NCI-H2081 (cell line): ENCODE measurements at places on chromosomes 5 and 9.

GRCh38 chr9:70127036-70127435 is 83.4 kb downstream of the MAMDC2 start:
- no peak for DNase-seq

DNA sequence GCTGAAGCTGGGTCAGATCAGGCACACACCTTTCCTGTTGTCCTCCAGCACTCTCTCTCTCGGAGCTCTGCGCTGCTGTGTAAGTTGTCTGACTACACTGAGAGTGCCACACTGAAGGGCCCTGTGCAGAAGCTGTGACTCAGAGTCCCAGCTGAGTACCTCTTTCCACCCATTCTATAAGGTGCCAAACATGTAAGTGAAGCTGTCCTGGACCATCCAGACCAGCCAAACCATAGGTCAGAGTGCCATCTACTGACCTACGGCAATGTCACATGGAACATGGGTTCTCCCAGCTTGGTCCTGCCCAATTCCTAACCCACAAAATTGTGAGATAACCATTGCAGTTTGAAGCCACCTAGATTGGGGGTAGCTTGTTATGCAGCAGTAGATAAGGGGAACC is 68.2 kb downstream of the ADCY2 start:
- DNase-seq, result peak; percentile 18

DNA sequence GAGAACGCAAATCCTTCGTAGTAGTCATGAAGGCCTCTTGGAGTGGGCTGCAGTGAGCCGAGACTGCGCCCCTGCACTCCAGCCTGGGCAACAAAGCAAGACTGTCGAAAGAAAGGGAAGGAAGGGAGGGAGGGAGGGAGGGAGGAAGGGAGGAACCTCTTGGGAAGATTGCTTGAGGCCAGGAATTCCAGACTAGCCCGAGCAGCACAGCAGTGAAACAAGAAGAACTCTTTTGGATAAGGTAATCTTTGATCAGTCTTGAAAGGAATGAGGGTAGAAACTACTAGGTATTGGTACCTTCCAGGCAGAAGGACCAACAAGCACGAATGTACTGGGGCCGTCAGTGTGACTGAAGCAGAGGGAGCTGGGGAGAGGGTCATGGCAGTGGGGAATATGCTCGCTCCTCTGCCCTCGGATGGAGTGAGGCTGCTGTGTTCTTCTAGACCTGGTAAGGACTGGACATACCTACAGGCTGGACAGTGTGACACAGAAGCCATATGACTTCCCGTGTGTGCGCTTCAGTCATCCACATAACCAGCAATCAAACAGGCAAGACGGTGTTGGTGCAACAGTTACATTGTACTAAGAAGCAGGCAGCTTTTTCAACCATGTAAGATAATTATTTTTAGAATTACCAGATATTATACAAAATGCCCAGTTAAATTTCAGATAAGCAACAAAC is 45.2 kb downstream of the P4HA2 start:
- no peak for DNase-seq

DNA sequence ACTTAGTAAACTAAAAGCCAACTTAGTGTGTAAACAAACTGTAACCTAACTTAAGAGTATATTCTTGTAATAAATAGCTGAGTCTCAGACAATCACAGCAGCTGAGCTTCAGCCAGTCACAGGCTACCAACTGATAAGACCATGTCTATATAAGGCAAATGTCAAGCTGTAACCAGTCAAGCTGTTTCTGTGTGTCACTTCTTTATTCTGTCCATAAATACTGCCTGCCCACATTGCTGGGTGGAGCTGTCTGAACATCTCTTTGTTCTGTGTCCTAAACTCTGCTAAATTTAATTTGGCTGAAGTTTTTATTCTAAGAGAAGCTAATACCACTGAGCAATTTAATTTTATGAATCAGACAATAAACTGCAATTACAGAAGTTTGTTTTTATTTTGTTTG is 412.1 kb upstream of the CDH10 start:
- no peak for DNase-seq

- no peak for DNase-seq
These were observed 96.9 kb downstream of the NNT start for GRCh38 chr5:43699910-43700309.

- DNase-seq, result no peak
These were observed 261.3 kb downstream of the TMEM167A start for GRCh38 chr5:82815871-82816270.

- no peak for DNase-seq
These were observed 60.0 kb upstream of the TUT7 start for GRCh38 chr9:86413971-86414880.

- no peak for DNase-seq
These were observed 39.3 kb upstream of the KIAA1958 start for GRCh38 chr9:112447283-112447761.

DNA sequence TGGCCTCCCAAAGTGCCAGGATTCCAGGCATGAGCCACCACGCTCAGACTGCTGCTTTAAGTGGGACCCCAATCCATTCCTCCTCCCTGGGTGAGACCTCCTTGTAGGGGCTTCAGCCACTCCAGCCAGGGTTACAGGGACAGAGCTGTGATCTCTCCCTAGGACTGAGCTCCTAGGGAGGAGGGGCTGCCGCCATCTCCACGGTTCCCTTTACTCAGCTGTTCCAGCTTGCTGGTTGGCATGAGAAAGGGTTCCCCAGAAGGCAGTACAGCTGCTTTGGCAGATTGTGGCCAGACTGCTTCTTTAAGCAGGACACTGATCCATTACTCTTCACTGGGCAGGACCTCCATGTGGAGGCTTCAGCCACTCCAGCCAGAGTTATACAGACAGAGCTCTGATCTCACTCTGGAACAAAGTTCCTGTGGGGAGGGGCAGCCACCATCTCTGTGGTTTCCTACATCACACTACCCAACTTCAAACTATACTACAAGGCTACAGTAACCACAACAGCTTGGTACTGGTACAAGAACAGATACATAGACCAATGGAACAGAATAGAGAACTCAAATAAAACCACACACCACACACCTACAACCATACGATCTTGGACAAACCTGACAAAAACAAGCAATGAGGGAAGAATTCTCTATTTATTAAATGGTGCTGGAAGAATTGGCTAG is 7.2 kb downstream of the INSL6 start:
- DNase-seq, result no peak

- DNase-seq, result no peak
These were observed 342.5 kb downstream of the SPATA31D1 start for GRCh38 chr9:82331079-82331478.

GRCh38 chr5:133950821-133951612 is 17.4 kb downstream of the C5orf15 start:
- no peak for DNase-seq

- DNase-seq, result no peak
These were observed 70.1 kb downstream of the KIAA1958 start for GRCh38 chr9:112556497-112557442.

GRCh38 chr5:152331718-152332117 is 73.4 kb downstream of the NMUR2 start:
- no peak for DNase-seq

- no peak for DNase-seq
These were observed 605 bp downstream of the CHSY3 start for GRCh38 chr5:129904667-129905472.

GRCh38 chr5:172640822-172641358 is at the start of gene NEURL1B:
NEURL1B (plus strand) TSS chr5:172641263; CDS start chr5:172641407, 144 bp downstream.
- peak; percentile 77 for DNase-seq

GRCh38 chr9:18384066-18384465 is 89.9 kb upstream of the ADAMTSL1 start:
- no peak for DNase-seq

- DNase-seq, result no peak
These were observed 9.9 kb downstream of the ERGIC1 start for GRCh38 chr5:172843825-172844576.

- DNase-seq, result no peak
These were observed 111.0 kb downstream of the KLHL3 start for GRCh38 chr5:137624786-137625349.

- DNase-seq, result peak; percentile 68
These were observed at the start of gene TMEM38B for GRCh38 chr9:105694190-105694847. TMEM38B (plus strand) TSS chr9:105694541; CDS start chr9:105694661, 120 bp downstream.

DNA sequence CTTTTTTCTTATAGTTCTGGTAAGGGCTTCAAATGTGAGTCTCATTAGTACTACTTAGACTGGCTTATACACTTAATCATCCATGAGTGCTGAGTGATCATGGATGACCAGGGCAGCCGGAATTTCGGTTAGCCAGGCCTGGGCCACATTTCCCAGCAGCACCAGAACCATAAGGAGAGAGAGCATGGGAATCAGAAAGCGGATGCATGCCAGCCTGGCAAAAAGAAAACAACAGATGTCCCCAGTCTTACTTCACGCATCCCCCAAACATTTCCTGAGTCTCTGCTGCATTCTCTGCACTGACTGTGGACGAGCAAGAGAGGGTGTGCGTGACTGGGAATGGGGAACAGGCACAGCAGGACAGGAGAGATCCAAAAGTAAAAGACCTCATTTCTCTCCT is 371.1 kb upstream of the ZNF608 start:
- DNase-seq, result no peak

- DNase-seq, result no peak
These were observed 243.6 kb downstream of the DENND1A start for GRCh38 chr9:123686131-123686828.

GRCh38 chr5:173352366-173353349 is 24.4 kb upstream of the STC2 start:
- no peak for DNase-seq

- DNase-seq, result no peak
These were observed 66.0 kb downstream of the FOXB2 start for GRCh38 chr9:77085416-77085815.

DNA sequence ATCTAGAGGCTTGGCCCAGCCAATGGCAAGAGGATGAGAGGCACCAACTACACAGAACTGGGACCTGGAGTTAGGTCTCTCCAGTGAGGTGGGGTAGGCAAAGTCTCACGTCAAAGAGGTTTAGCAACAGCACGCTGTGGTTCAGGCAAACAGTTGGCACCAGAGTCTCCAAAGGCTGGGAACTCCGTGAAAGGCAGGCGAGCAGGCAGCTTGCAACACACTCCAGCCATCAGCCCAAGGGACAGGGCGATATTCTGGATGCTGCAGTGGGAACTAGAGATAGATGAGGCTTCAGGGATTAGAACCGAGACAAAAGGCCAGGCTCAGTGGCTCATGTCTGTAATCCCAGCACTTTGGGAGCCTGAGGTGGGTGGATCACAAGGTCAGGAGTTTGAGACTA is 129.1 kb downstream of the PDZD2 start:
- DNase-seq, result no peak

GRCh38 chr5:136040746-136041415 is 12.1 kb downstream of the TGFBI start:
- DNase-seq, result no peak

DNA sequence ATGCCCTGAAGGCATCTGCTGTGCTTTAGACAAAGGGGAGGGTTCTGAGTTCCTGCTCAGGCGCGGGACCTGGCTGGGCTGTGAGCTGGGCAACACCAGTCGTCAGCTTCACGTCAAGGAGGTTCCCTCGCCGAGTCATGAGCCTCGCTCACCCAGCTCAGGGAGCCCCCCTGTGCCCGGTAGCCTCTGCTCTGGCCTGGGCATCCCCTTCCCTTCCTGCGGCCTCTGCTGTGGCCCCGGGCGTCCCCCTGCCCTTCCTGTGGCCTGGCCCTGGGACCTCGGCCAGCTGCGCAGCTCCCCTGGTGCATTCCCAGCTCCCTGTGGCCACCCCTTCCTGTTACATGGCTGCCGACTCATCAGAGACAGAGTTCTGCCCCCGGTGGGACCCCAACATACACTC is 29.8 kb downstream of the TERT start:
- DNase-seq, result no peak

- DNase-seq, result no peak
These were observed 65.2 kb downstream of the JMY start for GRCh38 chr5:79301046-79301712.

DNA sequence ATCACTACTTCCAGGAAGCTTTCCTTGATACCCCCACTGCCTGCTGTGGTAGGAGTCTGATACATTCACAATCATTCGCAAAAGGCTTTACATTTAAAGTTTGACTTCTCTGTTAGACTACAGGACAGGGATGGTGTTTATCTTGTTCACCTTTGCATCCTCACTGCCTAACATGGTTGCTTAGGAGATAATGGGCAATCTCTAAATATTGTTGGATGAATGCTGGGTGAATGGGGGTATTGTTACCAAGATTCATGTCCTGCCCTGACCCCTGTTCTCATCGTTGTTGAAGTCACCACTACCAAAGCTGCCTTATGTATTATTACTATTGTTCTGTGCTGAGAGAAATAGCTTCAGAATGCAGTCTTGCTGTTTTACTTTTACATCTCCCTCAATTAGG is 7.7 kb upstream of the TMEFF1 start:
- DNase-seq, result no peak

- no peak for DNase-seq
These were observed 48.2 kb downstream of the ERMP1 start for GRCh38 chr9:5784526-5785315.

- DNase-seq, result no peak
These were observed 12.1 kb upstream of the SLC25A51 start for GRCh38 chr9:37915911-37916470.

- no peak for DNase-seq
These were observed 11.2 kb upstream of the COL5A1 start for GRCh38 chr9:134630393-134630790.

DNA sequence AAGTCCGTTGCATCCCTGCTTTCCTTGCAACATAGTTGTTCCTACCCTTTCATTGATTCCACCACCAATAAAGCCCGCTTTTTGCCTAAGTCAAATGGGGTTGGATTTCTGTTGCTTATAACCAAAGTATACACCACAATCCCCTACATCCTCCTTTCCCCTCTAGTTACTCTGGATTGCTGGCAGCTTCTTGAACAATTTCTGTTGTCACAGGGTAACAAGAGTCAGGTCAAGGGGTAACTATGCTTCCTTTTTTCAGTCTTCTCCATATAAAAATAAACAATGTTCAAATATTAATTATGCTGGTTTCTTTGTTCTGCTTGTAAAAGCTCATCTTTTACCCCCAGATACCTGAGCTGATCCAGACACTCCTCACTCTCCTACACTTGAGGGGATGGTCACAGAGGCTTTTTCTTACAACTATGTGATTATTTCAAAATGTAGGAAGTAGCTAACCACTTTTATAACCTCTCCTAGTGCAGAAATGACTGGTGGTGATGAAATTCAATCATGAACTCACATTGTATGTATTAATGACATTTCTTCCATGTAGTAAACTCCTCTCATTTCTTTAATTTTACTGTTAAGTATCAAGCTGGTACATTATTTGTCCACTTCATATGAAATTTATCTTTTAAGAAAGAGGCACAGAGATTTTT is 136.5 kb downstream of the SNX18 start:
- DNase-seq, result no peak

- no peak for DNase-seq
These were observed 30.0 kb upstream of the PPP1R2B start for GRCh38 chr5:156819967-156820581.

GRCh38 chr5:175752826-175753535 is 95.1 kb downstream of the HRH2 start:
- no peak for DNase-seq

DNA sequence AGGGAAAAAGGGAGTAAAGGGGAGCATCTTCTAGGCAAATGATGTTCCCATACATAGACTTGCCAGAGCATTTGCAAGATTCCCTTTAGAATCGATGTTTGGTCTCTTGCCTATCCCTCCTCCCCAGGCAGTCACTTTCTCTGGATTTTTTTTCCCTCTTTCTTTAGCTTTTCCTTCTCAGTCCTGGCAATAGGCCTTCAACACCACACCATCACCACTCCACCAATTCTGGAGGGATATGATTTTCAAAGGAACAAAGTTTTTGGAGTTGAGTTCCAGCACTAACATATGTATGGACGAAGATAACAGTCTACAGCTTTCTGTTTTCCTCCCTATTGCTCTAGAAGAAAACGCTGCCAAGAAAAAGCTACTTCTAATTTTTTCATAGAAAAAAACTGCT is 377.4 kb downstream of the PDE4D start:
- no peak for DNase-seq
